ENCODE measurements at places on chromosomes 13 and 19.

GRCh38 chr19:10971107-10971726 lies 10.4 kb downstream of the SMARCA4 start:
- no peak for DNase-seq

GRCh38 chr19:495402-496111 lies 729 bp upstream of the MADCAM1 start:
- no peak for DNase-seq

DNA sequence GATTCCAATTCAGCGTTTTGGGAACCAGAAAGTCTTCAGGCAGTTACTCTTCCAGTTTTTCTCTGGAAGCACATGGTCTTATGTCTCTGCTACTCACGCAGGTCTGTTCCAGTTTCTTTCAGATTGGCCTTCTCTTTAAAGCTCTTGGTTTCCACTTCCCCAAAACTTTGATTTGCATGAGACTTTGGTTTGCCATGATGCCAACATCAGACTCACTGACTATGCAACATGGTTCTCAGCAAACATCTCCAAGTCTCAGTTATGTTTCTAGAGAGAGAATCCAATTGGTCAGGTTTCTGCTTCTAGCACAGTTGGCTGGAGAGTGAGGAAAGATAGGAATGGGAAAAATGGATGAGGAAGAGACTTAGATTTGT lies 3.1 kb downstream of the AKAP11 start:
- no peak for DNase-seq

GRCh38 chr13:26051657-26052311 lies at the start of gene SHISA2:
SHISA2 (minus strand) TSS chr13:26052016; CDS start chr13:26050975, 1,041 bp downstream.
- no peak for DNase-seq

GRCh38 chr19:11446652-11447301 lies 11.3 kb downstream of the PRKCSH start:
- no peak for DNase-seq

GRCh38 chr19:1082928-1083816 lies 12.0 kb downstream of the POLR2E start:
- DNase-seq: no peak

DNA sequence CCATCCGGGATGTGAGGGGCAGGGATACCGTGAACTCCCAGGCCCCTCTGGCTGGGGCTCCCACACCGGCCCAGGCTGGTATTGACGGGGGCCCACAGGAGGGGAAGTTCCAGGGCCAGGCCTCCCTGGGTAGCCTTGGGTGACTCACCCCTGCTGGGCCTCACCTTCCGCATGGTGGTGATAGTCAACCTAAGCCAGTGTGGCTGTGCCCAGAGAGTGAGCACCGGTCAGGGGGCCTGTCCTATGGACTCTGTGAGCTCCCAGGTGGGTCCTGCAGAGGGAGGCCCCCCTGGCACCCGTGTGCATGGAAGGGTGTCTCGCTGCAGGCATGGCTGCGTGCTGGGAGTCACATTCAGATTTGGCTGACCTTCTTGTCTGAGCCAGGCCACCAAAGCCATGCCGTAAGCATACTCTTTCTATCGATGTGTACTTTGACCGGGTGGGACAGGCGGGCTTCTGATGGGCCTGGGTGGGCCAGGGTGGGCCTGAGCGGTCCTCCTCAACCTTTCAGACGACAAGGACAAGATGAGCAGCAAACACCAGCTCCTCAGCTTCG lies 27.6 kb downstream of the DHX34 start:
- no peak for DNase-seq

DNA sequence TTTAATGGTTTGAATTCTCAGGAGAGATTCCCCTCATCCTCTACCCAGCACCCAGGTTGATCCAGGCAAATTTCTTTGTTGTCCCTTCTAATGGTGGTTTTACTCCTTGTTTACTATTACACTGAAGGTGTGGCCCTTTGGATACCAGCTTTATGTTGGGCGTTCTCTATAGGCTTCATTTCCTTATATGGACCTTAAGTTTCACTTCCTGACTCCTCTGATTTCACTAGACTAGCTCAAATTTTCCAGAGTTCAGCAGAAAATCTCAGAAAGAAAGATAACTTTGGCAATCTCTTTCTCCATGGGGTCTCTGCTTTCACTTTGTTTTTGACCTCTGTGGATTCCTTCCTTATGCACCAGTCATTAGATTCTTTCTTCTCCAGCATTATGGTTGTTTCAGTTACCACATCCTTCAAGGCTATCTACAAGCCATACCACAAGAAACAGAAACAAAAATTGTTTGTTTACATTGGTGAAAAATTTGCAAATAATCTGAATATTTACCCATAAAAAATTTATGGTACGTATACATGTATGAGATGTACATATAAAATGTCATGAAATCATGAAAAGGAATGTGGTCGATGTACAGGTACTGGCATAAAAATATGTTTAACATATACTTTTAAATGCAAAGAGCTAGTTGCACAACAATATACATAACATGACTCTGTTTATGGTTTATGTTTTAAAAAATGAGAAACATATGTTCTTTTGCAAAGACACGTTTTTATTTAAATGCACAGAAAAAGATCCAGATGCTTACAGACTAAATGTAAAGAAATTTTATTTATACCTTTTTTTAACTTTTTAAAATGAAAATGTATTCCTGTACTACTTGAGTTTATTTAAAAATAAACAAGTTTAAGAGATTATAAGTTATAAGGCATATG lies 212.6 kb downstream of the LACC1 start:
- no peak for DNase-seq

GRCh38 chr13:75372517-75372916 lies 109.5 kb downstream of the TBC1D4 start:
- no peak for DNase-seq

DNA sequence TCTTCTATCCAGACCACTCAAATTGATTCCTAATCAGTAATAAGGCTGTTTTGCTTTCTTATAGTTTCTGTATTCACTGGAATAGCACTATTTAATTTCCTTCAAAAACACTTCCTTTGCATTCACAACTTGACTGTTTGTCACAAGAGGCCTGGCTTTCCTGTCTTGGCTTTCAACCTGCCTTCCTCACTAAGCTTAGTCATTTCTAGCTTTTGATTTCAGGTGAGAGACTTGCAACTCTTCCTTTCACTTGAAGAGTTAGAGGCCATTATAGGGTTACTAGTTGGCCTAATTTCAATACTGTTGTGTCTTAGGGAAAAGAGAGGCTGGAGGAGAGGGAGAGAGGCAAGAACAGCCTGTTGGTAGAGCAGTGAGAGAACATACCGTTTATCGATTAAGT lies 47.0 kb downstream of the SACS start:
- no peak for DNase-seq

- no peak for DNase-seq
Observed at GRCh38 chr19:18338541-18338940, 1.9 kb upstream of the PGPEP1 start.

DNA sequence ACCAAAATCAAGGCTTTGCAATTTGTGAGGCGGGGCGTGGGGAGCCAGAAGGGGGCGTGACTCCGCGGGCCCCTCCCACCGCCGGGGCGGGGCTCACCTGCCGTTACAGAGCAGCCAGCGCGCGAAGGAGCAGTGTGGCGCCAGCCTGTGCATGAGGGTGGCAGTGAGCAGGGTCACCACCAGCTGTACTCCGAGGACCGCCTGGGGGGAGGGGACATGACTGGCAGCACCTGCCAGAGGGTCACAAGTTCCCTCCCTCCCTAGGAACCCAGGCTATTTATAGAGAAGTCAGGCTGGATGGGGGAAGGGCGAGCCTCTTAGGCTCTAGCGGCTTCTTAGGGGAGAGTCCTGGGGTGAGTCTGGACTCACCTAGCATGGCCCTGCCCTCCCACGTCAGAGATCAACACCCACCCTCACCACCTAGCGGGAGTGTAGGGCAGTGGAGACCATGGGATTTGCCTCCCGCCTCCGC lies 3.6 kb downstream of the TMEM161A start:
- DNase-seq: peak; percentile 14

- no peak for DNase-seq
Observed at GRCh38 chr13:42478531-42479156, 95.3 kb upstream of the TNFSF11 start.

GRCh38 chr19:16764793-16765433 lies 45.3 kb downstream of the NWD1 start:
- DNase-seq: no peak
